ENCODE measurements at places on chromosomes 3 and 15.
A peak's percentile ranks its signal among the peaks of the same experiment; 100 is the strongest.

- DNase-seq: peak; percentile 26
These were observed 67.6 kb downstream of the FNDC3B start for GRCh38 chr3:172106989-172107388.

DNA sequence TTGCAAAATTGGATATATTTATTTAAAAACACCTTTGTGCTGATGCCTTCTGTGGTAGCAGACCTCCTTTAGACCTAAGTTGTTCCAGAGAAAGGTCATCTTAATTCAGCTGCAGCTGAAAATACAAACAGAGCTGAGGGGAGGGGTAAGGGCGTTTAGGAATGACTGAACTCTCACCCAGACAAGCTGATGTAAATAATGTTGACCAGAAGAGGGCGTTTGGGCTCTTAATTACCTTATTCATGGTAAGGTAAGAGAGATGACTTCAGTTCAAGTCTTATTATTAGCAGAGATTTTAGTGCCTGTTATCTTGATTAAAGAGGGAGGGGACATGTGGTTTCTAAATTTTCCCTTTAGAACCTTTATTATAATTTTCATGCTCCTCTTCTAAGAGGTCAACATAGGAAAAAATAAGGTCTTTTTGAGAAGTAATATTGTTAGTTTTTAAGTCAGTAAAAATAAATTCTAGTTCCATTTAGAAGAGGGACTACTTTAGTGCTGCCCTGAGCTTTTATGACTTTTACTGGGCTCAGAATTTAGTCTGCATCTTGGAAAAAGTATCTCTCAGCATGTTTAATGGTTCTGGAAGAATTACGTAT, 46.3 kb downstream of the GPR171 start:
- DNase-seq: no peak

DNA sequence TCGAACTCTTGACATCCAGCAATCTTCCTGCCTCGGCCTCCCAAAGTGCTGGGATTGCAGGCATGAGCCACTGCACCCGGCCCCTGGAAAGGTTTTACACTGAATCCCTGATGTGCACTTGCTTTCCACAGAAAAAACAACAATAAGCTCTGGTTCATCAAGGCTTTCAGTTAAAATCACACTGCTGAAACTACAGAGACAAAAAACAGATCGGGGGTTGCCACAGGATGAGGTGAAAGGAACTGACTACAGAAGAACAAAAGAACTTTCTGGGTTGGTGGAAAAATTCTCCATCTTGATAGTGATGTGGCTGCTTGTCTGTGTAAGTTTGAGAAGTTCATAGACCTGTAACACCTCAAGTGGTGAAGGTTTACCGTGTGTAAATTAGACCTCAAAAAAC, 2.9 kb downstream of the RAB43 start:
- no peak for DNase-seq

GRCh38 chr3:106703524-106703923, 673.7 kb upstream of the CCDC54 start:
- no peak for DNase-seq

DNA sequence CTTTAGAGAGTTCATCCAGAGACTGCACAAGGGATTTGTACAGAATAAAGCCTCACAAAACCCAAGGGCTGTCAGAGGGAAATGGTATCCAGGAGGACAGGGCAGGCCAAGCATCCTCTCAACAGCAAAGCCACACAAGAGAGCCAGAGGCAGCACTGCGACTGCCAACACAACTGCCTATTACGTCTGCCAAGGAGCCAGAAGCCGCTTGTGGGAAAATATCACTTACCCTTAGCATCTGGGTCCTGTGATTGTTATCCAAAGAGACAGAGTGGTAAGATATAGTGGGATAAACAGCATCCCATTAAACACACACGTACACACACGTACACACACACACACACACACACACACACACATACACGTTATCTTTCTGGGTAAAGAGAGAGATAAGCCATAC, 618.3 kb upstream of the AGTR1 start:
- no peak for DNase-seq

GRCh38 chr3:54663501-54664011, 264.3 kb downstream of the LRTM1 start:
- DNase-seq: no peak

GRCh38 chr3:114484919-114485318, 191.1 kb downstream of the TIGIT start:
- DNase-seq: no peak

GRCh38 chr3:196697270-196697669, 14.8 kb downstream of the CEP19 start:
- no peak for DNase-seq

DNA sequence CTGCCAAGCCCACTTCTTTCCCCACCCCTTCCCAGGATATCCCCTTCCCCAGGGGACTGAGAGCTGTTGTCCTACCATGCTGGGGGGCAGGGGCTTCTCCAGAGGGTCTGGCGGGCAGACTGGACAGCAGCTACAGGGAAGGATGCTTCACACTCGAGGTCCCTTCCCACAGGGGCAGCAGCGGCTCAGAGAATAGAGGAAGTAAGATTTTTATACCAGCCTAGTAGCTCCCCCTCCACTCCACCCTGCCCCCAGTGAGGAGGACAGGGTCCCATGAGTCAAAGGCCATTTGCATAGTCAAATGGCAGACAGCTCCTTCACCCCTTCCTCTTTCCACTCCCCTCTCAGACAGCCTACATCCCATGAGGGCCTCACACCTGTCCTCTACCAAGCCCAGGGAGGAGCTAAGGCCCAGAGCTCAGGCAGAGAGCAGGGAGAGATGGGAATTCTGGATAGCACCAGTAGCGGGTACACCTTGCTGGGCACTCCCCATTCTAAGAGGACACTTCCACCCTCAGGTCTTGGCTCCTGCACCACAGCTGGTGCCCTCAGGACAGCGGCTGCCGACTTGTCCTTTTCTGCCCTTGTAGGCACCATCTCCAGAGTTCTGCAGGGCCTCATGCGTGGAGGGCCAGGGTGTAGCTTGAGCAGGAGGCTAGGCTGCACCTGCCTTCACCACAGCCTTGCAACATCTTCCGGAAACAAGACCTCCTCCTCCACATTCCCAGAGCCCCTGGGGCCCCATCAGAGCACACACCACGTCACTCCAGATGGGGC, at the start of gene TLR9:
Gene TLR9 (minus strand): TSS at position 194 of the 777 bp plus-strand sequence. CDS start 116 bp downstream, at position 78.
- no peak for DNase-seq

- DNase-seq: no peak
These were observed 15.7 kb upstream of the KLHL24 start for GRCh38 chr3:183619624-183620251.

GRCh38 chr3:172542999-172543398, 19.8 kb upstream of the TNFSF10 start:
- no peak for DNase-seq

- no peak for DNase-seq
These were observed 14.6 kb upstream of the ARPP21 start for GRCh38 chr3:35624698-35625097.

DNA sequence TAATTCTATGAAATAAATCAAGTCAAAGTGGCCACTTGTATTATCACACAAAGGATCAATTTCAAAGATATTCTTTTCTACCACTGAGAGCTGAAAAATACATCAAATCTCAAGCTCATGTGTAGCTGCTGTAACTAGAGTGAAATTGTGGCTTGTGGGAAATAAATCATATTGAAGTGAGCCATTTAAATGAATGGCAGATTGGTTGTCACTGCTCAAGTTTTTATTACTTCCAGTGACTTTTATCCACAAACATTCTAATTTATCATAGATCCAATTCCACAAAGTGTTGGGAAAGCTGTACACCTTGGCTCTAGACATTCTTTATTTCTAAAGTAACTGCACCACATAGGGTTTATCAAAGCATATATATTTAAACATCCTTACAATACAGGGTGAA, 285.4 kb downstream of the CNTN3 start:
- DNase-seq: no peak

DNA sequence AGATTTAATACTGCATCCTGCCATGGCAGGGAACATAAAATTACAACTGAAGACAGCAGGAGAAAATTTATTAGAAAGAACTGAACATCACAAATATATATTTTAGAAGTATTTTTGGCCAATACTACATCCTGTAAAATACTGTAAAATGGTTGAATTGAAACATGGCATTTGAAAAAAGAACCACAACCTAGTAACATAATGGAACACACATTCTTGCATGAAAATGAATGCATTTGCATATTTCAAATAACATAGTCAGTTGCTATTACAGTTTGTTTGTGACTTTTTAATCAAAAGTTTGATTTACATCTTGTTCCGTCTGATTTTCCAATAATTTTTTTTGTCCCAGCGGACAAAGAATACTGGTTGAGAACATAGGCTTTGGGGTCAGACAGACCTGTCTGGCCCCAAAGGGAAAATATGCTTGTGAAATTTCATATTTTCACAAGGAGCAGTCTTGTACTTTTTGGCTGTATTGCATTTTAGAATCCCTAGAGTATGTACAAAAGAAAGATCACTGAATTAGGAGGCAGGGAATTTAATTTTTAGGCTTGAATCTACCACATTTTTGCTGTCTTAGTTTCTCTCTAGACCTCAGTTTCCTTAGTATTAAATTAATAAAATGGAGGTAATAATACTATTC, 268.8 kb downstream of the ADAMTSL3 start:
- DNase-seq: no peak

DNA sequence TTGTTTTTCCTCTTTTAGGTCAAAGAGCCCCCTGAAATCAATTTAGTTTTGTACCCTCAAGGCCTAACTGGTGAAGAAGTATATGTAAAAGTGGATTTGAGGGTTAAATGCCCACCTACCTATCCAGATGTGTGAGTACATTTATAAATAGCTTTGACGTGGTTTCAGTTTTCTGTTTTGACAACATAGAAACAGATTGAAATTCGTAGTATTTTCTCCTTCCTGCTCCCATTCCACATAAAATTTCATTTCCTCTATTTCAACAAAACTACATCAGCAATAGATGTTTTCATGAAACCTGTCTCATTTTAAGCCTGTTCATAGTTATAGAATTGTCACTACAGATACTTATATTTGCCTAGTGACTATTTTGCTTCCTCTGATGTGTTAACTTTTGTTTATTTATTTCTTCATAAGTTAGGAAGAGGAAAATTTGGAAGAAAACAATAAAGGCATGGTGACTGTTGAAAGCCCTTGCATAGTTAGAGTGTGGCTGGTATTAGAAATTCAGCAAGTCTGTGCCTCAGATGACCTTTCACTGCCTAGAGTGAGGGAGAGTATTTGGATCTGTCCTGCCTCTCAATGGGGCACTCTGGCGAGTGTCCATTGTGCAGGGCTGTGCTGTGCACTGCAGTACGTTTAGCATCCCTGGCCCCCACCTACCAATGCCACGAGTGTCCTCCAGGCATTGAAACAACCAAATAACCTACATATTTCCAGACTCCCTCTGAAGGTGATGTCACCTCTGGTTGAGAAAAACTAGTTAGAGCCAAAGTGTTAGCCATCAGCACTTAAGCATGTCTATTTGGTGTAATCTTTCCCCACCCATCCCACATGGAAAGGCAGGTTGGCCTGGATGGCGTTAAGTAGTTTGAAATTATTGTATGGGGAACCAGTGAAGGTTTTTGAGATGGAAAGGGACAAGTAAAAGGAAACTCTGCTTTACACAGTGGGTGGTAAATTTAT, 5.9 kb downstream of the EIF2AK4 start:
- DNase-seq: no peak

DNA sequence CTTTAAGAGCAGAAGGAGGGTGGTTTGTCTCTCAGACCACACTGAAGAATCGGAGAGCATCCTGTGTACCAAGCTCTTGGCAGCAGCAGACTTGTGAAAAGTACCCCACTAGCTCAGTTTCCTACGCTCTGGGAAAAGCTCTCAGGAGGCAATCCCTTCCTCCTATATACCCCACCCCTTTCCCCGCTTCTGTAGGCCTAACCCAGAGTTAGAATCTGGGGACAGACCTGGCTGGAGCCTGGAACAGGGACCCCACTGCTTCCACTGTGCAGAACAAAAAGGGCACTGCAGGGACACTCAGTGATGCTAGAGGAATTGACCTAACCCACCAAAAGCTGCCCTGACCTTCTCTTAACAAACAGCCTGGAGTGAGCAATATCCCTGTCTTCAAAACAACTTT, 70.0 kb upstream of the CCDC39 start:
- DNase-seq: no peak

GRCh38 chr3:188000361-188000861, 153.5 kb upstream of the LPP start:
- DNase-seq: no peak

DNA sequence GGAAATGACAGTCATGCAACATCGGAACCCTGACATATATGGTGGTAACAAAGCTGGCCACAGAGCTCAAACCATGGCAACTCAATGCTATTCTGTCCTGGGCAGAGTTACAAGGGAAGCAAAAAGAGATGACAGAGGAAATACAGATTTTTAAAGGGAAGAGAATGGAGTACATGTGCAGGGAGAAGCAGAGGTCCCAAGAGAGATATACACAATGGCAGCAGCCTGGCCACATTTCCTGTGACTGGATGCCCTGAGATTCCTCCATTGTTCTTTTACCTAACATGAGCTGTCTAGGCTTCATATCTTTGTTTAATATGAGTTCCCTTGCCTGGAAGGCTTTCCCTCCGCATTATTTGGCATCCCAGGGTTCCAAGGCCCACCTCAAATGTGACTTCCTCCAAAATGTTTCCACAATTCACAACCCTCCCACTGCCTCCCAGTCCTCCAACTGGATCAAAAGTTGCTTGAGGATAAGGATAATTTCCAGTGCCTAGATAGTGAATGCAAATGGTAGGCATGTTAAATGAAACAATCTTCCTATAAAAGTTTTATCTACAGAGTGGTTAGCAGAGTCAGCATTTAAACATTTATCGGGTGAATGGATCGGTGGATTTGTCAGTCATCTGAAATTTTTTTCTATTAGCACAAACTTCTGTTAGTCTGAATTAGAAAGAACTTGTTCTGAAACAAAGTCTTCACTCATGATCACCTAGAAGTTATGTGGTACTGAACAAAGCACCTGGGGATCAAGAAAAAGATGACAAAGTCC, 86.2 kb downstream of the DHX30 start:
- DNase-seq: no peak

DNA sequence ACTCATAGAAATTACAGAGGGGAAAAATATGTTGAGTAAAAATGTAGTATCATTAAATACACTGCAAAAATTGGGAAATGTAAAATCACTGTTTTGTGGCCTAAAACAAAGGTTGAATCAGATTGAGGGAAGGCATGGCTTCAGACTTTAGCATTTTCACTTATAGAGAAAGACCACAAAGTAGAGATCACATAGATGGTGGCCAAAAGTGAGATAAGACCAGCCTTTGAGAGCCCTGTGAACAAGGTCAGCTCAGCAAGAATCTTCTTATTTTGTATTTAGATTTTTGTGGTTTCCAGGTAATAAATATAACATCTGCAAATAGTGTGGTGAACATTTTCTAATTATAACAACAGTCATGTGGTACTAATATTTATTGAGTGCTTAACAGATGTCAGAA, 544.8 kb upstream of the DPPA4 start:
- no peak for DNase-seq

GRCh38 chr3:114623420-114624046, 329.7 kb downstream of the TIGIT start:
- no peak for DNase-seq

DNA sequence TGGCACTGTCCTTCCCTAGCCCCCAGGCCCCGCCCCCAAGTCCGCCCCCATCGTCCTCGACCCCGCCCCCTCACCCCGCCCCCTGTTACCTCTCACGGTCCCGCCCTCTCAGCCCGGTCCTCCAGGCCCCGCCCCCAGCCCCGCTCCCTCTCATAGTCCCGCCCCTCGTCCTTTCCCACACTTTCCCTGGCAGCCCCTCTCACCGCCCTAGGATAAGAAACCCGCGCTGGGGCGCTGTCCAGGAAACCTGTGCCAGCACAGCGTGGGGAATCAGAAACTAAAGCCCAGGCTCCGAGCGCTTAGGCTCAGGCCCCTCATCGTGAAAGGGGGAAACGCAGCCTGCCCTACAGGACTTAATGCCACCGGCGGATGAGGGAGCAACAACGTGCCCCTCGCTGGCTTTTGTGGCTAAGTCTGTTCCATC, 20.9 kb downstream of the TRPM1 start:
- DNase-seq: no peak
